Muscle of leg (tissue), 16 donors: ENCODE measurements at places on chromosomes 11 and 22. TPM values are rescaled to one million over a fixed set of nuclear protein-coding genes. Genes with fewer than 3 reads are reported as not detected.

DNA sequence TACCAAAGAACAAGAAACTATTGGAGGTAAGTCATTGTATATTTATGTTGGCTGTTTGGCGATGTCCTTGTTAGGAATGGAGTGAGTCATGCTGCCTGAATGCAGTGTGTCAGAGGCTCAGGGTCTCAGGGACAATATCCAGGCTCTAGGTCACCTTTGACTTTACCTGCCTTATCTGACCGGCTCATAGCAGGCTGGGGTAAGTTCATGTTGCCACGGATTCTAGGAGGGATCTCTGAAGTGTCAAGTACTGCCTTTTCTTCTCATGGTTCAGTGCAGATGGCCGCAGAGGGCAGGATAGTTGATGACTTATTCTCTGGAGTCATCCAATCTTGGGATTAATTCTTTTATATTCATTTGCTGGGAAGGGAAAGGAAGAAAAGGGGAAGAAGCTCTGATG lies 53.2 kb downstream of the SPON1 start:
- no peaks in the 10 kb centered on the region for H3K27me3 ChIP-seq
- no peak for DNase-seq
- H3K4me1 ChIP-seq, result no peaks in the 10 kb centered on the region
- no peaks in the 10 kb centered on the region for H3K36me3 ChIP-seq
- H3K4me3 ChIP-seq, result no peak overlapping the region
- no peak overlapping the region for H3K27ac ChIP-seq

GRCh38 chr11:70731271-70732022 lies 333.1 kb downstream of the CTTN start:
- peaks cover 4% of the 10 kb centered on the region for H3K4me1 ChIP-seq
- H3K4me3 ChIP-seq, result no peak overlapping the region
- DNase-seq, result no peak
- H3K27ac ChIP-seq, result no peak overlapping the region
- H3K27me3 ChIP-seq, result peaks cover 2% of the 10 kb centered on the region

- no peak overlapping the region for H3K4me3 ChIP-seq
- DNase-seq, result no peak
- H3K4me1 ChIP-seq, result no peaks in the 10 kb centered on the region
- H3K36me3 ChIP-seq, result no peaks in the 10 kb centered on the region
- no peaks in the 10 kb centered on the region for H3K27me3 ChIP-seq
Measured at GRCh38 chr11:104337273-104337672, 173.3 kb upstream of the PDGFD start.

- no peak for DNase-seq
- H3K4me3 ChIP-seq, result no peak overlapping the region
- no peak overlapping the region for H3K27ac ChIP-seq
- no peaks in the 10 kb centered on the region for H3K4me1 ChIP-seq
- H3K36me3 ChIP-seq, result no peaks in the 10 kb centered on the region
- H3K27me3 ChIP-seq, result no peaks in the 10 kb centered on the region
Measured at GRCh38 chr11:12031856-12032544, 23.6 kb upstream of the DKK3 start.

- DNase-seq, result no peak
- no peak overlapping the region for H3K27ac ChIP-seq
- peaks cover 18% of the 10 kb centered on the region for H3K27me3 ChIP-seq
- no peaks in the 10 kb centered on the region for H3K4me1 ChIP-seq
- H3K36me3 ChIP-seq, result no peaks in the 10 kb centered on the region
- no peak overlapping the region for H3K4me3 ChIP-seq
Measured at GRCh38 chr11:70834277-70834940, 418.0 kb downstream of the SHANK2 start.

GRCh38 chr11:11895672-11896071 lies 53.9 kb downstream of the USP47 start:
- no peak overlapping the region for H3K27ac ChIP-seq
- no peaks in the 10 kb centered on the region for H3K27me3 ChIP-seq
- no peak overlapping the region for H3K4me3 ChIP-seq
- H3K4me1 ChIP-seq, result no peaks in the 10 kb centered on the region

DNA sequence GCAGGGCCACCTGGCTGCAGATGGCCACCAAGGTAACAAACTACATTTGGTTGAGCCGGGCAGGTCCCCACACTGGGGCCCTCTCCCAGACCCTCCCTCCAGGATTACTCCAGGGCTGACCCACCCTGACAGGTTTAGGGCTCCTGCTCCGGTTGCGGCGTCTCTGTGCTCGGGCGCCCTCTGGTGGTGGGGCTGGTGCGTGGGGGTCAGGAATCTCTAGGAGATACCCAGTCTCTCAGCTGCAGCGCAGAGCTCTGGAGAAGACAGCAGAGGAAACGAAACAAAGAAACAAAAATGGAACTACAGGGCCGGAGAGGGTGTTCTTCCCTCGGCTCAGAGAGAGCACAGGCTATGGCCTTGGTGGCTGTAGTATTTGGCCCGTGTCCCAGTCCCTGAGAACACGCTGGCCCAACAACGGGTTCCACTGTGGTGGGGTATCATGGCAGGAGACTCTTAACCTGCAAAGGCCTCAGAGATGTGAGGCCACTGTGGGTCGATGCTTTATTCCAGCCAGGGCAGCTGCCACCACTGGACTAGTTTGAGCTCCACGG lies 2.4 kb downstream of the C11orf96 start:
- H3K36me3 ChIP-seq, result no peaks in the 10 kb centered on the region
- H3K27ac ChIP-seq, result peak overlapping the region; percentile 53
- H3K4me1 ChIP-seq, result peaks cover 42% of the 10 kb centered on the region
- H3K27me3 ChIP-seq, result peaks cover 43% of the 10 kb centered on the region

The PRR5 gene
- total RNA-seq, result 13.7 TPM

The TSGA10IP gene
- 0.09 TPM for total RNA-seq

The FAM168A gene
- 18.9 TPM for total RNA-seq
